SW 1271 (cell line): ENCODE measurements at places on chromosomes 7 and 10.

GRCh38 chr10:37448161-37448560 is 322.8 kb downstream of the ANKRD30A start:
- DNase-seq: no peak

DNA sequence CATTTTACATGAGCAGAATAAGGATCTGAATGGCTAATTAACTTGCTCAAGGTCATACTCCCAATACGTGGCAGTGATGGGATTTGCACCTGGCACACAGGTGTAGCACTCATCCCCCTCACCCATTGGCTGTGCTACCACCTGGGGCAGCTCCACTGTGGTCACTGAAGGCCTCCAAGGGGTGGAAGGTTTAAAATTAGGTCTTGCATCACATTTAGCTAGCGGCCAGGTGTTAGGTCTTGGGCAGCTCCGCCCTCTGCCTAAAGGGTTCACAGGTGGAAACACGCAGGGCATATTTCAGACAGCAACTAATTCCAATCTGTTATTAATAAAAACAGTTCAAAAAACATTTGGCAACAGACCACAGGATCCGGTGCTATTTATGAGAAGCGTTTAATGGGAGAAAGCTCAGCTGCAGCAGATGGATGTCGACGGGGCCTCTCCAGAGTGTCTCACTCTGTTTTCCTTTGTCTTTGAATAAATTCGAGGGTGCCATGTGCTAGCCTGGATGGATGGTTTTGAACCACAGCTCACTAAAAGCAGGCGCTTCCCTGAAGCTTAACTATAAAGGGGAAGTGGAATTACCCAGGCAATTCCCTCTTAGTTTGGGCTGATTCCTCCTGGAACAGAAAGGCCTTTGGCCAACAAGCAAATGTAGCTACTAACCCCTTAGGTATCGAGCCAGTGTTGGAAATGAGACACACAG is 1017.6 kb downstream of the TYW1 start:
- no peak for DNase-seq

DNA sequence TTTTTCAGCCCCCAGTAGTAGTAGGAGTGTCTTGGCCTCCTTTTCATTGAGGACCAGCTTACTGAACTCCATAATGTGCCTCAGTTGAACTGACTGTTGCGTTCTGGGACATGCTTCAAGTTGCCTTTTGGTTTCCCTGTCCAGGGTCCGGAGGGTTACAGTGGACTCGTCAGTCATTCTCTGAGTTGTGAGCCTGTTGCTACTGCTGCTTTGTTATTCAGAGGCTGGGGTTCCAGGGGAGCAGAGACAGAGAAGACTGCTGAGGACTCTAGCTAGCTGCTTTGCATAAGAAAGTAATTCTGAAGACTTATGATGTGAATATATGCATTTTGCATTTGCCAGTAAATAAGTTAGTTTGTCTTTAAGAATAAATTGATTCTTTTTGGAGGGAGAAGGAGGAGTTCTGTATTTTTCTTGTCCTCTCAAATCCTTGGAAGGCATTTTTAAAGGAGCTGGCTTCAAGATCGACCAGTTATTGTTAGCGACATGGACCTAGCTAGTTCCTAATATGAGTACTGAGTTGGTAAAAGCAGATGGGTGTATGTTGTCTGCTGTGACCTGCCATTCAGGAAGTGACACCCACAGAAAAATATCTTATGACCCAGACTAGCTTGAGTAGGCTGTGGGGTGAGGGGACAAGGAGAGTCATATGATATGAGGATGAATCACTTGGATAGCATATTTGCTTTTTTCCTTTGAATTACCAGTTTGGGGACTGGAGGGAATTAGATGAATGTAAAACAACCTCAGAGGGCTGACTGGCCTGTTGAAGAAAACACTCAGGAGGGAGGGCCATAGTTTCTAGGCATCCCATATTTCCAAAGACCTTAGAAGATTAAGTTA is 8.3 kb downstream of the PI4K2A start:
- peak; percentile 88 for DNase-seq

DNA sequence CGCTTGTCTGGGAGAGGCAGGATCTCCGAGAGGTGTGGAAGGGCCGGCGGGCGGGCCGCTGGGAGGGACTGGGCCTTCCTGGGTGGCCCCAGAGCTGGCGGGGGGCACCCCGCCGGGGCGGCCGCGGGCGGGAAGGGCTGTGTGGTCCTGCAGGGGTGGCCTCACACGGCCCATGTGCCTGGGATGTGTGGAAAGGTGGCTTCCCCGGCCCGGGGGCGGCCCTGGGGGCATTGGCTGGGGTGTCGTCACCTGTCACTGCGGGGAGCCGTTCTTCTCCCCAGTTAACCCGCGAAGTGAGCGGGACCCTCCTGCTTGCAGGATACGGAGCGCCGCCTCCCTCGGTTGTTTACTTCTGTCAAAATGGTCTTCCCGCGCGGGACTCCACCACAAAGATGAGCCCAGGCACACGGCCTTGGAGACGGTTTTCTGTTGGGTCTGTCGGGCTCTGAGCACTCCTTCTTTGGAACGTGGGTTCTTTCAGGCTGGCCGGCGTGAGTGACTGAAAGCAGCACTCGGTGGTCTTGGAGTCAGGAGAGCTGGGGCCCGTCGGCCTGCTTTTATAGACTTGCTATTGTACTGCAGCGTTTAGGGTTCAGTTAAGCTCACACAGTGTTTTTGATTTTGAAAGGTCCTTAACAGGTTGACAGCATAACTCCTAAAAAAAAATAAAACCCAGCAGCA is 700 bp downstream of the SMC3 start:
- DNase-seq: no peak

DNA sequence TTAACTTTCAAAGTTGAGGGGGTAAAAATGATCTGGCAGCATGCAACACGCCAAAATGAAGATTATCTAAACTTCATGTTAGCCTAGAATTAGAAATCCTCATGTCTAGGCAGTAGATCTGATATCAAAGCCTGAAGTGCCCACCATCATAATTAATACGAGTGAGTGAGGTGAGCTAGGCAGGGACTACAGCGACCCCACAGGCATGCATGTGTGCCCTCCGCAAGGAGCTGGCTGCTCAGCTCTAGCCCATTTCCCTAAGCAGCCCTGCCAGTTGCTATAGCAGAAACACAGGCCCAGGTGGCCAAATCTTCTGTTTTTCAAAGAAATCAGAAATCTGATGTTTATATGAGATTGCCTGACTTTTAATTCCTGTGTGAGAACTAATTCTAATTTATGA is 93.1 kb upstream of the IFRD1 start:
- DNase-seq: no peak

- DNase-seq: no peak
Measured at GRCh38 chr10:79197558-79197957, 128.8 kb downstream of the ZMIZ1 start.

DNA sequence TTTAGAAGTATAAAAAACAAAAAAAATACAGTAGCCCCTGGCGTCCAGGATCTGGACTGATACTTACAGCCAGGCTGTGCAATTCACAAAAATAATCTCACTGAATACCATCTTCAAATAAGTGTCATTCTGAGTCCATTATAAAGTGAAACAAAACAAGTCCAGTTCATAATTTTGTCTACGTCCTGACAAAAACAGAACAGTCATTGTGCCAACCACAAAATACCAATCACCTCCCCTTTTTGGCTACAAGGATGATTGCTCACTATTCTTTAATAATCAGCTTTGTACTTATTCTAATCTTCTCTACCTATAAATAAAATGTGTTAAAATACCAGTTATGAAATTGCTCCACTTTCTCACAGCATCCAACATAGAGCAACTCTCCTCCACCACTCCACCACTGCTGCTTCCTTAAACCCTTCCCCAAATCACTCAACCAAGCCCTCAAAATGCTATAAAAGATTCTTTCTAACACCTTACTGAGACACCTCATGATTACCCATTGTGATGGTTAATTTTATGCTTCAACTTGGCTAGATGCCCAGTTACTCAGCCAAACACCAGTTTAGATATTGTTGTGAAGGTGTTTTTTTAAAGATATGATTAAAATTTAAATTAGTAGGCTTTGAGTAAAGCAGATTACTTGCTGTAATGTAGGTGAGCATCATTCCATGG is 479.8 kb upstream of the SEMA3A start:
- DNase-seq: no peak

- no peak for DNase-seq
Measured at GRCh38 chr10:97508342-97508741, 9.6 kb downstream of the UBTD1 start.

- DNase-seq: no peak
Measured at GRCh38 chr7:5296611-5297226, 14.0 kb downstream of the SLC29A4 start.

DNA sequence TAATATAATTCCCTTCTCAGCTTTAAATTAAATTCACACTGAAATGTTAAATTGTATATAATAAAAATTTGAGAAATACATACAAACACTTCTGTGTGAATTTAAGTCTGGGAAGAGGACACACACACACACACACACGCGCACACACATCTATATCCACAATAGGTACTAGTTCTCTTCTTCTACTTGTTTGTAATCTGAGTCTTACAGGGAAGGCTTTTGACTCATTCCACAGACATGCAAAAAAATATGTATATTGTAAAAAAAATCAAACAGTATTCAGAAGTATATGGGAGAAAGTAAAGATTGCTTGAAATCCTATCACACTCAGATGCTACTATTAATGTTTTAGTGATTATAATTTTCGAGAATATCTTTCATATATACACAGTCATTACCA is 276.2 kb downstream of the MDFIC start:
- no peak for DNase-seq

DNA sequence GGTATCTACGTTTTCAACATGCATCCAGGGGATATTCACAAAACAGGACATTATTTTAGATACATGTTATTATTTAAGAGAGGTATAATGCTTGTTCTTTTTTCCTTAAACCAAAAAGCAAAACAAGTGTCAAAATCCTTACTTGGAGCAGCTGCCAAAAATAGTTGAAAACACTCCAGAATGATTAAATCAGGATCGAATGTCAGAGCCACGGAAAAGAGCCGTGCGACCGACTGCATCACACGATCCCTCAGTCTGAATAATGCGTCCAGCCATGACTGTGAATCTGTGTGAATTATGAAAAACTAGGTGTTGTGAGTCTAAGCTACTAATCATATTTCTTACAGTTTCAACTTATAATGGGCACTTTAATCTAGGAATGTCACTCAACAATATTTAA is 126.0 kb downstream of the PARD3 start:
- DNase-seq: no peak

GRCh38 chr10:114931072-114931679 is 6.8 kb upstream of the TRUB1 start:
- no peak for DNase-seq

DNA sequence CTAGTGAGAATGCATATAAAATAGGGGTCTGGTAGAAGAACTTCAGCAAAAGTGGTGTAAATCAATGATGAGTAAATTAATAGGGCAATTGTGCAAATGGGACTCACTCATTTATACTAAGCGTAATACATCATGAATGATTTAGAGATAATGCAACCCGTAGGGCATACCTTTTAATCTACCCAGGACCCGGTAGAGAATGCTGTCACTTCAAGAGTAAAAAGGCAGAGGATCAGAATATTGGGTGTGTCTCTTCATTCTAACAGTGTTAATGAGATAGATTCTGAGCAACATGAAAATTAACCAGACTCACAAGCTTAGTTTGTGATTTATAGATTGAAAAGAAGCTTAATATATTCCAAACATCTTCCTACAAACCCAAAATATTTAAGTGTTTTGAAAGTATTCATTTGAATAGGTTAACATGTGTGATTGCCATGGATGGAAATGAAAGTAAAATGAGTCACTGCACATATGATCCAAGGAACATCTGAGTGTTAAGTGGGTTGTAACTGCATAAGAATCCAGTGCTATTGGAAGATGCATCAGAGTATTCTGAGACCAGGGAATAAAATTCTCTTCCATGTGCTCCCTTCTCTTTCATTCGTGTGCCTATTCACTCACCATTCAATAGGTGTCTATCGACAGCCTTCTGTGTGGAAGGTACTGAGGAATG is 690.6 kb downstream of the AUTS2 start:
- DNase-seq: no peak

GRCh38 chr7:30864101-30864500 is 47.6 kb upstream of the AQP1 start:
- DNase-seq: no peak

GRCh38 chr10:113965077-113965476 is 78.6 kb upstream of the ADRB1 start:
- no peak for DNase-seq

DNA sequence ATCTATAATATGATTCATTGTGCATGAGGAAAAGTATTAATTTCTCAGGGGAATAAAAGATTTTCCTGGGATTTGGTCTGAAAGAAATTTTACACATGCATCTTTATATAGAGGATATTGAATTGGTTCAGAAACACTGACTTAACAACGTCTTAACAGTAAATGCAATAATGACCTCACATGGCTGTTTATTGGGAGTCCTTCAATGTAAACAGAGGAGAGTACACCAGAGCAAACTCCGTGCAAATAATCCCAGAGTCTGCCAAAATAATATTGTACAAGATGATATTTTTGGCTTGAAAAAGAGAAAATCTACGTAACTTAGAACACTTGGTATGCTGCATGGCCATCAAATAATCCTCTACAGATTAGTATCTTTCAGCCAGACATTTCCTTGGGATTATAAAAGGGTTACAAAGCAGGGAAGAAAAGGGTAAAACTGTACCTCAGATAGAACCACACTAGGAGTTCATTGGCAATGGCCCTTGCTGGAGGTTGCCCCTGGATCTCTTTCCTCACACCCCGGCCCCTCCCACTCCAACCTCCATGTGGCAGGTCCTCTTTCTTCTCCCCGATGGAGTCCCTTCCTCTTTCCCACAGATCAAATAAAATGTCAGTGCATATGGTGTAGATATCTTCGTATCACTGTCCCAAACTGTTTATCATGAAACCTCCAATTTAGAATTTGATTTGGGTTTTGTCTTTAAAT is 196.4 kb downstream of the EVX1 start:
- no peak for DNase-seq

GRCh38 chr7:32047801-32048200 is 22.4 kb downstream of the PDE1C start:
- DNase-seq: no peak

DNA sequence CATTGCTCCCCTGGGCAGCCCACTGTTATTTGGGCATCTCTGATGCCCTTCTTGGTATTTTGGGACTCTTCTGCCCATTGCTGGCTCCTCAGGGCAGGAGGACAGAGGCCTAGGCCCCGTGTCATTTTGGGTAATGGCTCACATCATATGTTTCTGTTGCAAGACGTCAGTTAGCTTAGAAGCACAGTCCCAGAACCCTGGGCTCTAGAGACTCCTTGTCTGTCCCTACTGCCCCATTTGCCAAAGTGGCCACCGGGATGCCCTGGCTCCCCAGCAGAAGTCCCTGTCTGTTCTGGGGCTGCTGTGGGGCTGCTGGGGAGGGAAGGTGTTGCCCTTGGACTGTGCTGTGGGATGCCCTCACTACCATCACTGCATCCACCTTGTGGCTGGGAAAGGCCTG is 48.8 kb downstream of the ADCYAP1R1 start:
- no peak for DNase-seq
